Jurkat, Clone E6-1 (cell line): ENCODE measurements at places on chromosomes 4 and X.

- no peak for DNase-seq
Measured at GRCh38 chr4:150255610-150256224, 177.5 kb downstream of the DCLK2 start.

DNA sequence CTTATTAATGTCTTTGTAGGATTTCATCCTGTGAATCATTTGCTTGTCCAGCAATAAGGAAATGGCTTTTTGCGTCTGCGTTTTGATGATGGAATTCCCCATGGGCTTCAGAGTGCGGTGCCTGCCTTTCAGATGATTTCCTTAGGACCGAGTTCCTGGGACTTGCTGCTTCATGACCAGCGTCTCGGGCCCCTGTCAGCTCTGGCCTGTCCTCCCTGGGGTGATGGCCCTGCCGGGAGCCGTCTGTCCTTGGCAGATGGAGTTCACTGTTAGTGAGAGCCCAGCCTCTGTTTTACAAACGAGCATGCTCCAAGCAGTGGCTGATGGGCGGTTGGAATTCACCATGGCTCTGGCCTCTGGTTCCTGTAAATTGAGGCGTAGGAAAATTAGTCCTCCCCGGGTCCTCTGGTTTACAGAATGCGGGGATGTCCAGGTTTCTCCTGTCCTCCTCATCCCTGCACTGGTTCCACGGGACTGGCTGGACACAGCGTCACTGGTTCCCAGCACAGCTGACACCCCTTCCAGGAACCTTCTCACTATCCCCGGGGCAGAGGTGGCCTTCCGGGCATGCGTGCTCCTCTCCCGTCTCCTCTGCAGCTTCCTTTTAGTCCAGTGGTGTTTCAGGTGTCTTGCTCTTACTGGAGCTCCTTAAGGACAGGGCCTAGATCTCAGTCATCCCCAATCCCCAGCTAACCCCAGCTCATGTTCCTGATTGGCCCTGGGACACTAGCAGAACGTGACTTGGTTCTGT is 34.9 kb downstream of the TBC1D14 start:
- DNase-seq = no peak

GRCh38 chrX:66015900-66016689 is 23.8 kb downstream of the VSIG4 start:
- DNase-seq = no peak

- DNase-seq = no peak
Measured at GRCh38 chr4:152220201-152220666, 315.7 kb downstream of the FBXW7 start.

DNA sequence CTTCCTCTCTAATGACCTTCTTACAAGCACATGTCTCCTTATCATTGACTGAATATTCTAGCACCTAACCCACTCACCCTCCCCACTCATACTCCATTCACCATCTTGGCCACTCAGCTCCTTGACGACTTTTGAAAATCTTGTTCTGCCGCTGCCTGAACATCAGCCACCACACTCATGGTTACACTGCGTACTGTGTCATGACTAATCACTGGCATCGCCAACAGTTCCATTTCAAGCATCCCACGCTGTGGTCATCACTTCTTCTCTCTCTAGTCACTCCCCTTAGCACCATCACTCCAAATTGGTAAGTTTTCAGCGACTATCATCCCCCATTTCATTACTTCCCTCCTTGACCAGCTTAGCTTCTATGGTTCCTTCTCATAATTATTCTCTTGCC is 352.8 kb downstream of the MAPK10 start:
- DNase-seq = no peak

DNA sequence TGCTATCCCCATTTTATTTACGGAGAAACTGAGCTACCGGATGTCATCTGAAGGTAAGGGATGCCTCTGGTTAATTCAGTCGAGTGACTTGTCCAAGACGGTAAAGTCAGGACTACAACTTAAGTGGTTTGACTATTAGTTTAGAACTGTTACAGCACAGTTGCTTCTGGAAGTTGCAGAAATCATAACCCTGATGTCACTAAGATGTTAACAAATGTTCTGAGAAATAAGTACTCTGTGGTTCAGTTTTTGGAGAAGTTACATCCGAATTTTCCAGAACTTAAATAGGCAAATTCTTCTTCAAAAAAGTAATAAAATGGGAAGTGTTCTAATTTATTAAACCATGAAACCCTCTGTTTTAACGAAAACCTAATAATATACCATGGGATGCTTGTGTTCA is 3.1 kb downstream of the PPA2 start:
- no peak for DNase-seq

DNA sequence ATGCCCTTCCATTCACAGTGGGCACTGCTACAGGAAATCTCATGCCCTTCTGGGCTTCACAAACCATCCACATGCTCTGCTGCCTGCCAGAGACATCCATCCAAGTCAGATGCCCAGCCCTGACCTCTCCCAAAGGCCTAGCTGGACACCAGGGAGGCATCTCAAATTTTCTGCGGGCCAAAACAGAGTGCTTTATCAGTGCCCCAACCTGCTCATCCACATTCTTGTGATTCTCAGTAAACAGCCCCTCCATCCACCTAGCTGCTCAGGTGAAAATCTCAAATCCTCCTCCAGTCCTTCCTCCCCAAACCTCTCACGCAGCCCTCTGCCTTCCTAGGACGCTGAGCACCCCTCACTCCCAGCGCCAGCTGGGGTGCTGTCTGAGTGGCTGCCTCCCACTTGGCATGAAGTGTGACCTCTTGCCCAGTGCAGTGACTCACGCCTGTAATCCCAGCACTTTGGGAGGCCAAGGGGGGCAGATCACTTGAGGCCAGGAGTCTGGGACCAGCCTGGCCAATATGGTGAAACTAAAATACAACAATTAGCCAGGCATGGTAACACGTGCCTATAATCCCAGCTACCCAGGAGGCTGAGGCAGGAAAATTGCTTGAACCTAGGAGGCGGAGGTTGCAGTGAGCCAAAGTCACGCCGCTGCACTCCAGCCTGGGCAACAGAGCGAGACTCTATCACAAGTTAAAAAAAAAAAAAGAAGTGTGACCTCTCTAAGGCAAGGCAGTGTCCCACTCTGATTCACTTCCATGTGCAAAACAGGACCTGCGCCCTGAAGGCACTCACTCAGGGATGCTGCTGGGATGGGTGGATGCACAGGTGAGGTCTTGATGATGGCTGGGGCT is 1.7 kb upstream of the AFAP1 start:
- DNase-seq = no peak
